Activated CD8-positive, alpha-beta memory T cell treated with anti-CD3 and anti-CD28 coated beads for 1 hour (primary cell): ENCODE measurements at places on chromosomes 7 and 10.

GRCh38 chr7:36638140-36638539 lies 86.2 kb downstream of the AOAH start:
- DNase-seq, result no peak

DNA sequence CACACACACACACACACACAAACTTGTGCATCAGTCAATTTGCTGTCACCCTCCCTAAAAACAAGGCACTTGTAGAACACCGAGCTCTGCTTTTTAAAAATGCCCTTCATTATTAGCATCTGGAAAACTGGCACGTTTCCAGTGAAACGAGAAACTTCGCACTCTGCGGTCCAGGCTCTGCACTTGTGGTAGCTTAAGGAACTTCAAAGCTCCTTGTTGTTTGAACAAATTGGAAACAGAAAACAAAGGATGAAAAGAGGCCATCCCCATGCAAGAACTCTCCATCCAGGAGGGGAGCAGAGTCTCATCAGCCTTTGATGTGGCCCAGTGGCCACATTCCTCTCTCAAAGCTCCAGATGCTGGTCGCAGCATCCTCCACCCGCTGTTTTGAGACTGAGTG lies 105.1 kb downstream of the C10orf90 start:
- DNase-seq, result no peak

DNA sequence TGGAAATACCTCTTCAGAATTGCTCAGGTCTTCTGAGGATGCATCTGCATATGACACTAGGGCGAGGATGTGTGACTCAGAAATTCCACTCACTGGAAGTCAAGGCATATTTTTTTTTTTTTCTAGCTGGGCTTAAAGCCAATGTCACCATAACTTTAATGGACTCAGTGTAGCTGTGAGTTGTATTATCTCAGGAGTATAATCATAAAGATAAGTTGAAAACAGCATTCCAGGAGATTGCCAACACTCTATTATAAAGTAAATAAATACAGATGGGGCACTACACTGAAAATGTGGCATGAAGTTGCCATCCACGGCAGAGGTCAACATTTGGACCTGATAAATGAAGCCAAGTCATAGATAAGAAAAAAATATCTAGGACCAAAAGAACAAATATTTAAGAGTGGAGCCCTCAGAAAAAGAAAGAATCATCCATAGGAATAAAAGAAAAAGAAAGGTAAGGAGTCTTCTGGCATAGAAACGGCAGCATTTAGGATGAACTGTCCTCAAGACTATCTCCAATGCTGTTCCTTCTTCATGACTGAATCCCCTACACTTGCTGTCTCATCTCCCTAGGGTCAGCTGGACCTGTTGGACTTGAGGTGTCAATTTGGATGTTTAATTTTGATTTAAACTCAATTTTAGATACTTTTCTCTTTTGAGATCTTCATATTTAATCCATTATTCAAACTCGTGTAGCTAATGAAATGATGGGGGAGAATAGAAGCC lies 72.9 kb upstream of the CAV2 start:
- DNase-seq, result no peak

DNA sequence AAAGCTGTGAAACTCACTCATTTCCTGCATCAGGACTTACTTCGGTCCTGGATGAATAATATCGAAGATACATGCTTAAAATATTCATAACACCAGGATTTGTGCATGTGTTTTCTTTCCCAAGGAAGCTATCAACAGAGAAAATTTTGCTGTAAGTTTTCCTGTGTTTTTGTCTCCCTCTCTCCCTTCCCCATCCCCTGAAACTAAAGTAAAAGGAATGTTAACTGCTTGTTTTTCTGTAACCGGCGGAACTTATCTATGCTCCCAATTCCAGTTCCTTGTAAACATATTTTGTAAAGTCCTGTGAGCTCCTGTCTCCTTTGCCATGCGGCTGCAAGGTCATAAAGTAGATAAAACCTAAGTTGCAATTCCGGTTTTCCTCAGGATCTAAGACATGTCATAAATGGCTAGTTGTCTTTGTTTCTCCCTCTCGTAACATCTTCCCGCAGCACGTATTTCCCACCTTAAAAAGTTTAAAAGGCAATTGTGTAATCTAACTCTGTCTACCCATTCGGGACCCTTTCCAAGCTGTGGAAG lies 79.0 kb upstream of the POM121L12 start:
- DNase-seq, result no peak

DNA sequence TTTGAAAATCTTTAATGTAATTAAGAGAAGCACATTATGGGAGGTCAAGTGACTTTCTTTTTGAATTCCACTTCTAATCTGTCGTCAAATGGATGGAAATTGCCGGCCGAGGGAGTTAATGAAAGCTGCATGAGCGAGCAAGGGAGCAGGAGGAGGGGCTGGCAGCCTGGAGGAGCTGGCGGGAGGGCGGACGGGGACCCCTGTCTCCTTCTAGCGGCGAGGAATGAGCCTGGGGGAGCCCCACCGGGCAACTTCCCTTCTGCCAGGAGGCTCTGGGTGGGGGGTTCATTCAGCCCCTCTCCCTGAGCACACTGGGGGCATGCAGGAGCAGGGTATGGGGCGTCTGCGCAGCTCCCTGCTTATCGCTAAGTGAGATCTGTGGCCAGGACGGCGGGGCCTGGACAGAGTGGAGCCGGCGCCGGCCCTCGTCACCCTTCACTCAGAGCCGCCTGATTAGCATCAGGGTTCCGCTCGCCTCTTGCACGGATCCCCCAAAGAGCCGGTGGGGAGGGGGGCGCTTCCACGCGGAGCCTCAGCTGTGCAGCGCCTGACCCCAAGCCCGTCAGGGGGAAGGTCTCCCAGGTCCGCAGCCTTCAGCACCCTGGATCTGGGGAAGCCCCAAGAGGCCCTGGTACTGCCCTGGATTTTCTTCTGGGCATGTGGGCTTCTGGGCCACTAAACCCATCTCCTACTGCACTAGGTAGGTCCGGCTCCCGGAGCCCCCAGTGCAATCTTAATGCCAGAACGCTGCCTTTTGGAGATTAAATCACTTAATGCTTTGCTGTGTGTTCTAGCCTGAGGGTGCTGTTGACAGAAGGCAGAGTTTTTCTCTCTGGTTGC lies 680.8 kb downstream of the LRMDA start:
- DNase-seq, result no peak

DNA sequence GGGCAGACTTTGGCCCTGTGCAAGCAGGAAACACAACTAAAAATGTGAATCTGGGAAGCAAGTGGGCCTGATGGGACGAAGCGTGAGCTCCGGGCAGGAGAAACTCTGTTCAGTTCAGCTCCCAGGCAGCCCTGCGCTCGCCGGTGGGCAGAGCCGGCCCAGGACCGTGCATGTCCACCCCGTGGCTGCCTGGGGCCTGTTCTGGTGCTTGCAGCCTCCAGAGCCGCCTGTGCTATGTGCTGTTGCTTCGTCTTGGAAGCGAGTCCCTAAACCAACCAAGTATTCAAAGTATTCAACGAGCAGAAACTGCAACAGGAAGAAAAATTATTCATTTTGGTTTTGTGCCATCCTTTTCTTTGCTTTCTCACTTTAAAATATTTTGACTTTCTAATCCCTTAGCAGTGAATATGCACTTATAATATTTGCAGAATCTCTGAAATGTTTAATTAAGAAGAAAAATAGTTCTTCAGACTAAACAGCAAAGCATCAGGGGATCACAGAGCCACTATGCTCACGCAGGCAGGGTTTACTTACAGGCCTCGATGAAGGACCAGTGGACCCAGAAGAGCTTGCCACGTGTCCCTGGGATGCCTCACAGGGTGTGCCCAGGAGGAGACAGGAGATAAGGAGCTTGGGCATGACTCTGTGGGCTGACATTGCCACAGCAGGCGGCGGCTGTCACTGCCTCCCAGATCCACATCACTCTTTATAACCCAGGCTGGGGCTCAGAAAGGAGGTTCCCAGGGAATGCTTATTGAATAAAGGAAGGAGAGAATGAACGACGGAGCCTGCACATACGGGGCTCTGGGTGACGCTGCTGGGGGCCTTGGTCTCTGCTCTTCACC lies 45.6 kb downstream of the VIPR2 start:
- no peak for DNase-seq

DNA sequence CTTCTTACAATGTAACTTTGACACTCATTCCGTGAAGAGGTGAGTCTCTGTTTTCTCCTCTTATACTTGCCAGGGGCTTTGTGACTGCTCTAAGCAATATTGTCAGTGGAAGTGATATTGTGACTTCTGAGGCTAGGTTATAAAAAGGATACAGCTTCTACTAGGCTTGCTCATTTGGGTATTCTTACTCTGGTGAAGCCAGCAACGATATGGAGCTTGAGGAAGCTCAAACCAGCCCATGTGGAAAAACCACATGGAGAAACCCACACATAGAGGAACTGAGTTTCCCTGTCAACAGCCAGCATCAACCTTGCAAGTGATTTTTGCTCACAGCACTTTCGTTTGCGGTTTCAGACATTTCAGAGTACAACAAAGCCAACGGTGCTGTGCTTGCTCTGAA lies 149.6 kb upstream of the SEMA3E start:
- DNase-seq, result no peak
